HCT116 (cell line): ENCODE measurements at places on chromosomes 3 and 15.

- DNase-seq: no peak
Observed at GRCh38 chr3:180048103-180048502, 11.4 kb upstream of the PEX5L start.

GRCh38 chr3:5321666-5322340, 134.3 kb downstream of the EDEM1 start:
- no peak for DNase-seq

- no peak for DNase-seq
Observed at GRCh38 chr3:71006810-71007785, 576.4 kb downstream of the FOXP1 start.

- no peak for DNase-seq
Observed at GRCh38 chr3:112605285-112605684, 35.7 kb downstream of the CCDC80 start.

GRCh38 chr3:66488492-66488891, 12.3 kb downstream of the LRIG1 start:
- no peak for DNase-seq

DNA sequence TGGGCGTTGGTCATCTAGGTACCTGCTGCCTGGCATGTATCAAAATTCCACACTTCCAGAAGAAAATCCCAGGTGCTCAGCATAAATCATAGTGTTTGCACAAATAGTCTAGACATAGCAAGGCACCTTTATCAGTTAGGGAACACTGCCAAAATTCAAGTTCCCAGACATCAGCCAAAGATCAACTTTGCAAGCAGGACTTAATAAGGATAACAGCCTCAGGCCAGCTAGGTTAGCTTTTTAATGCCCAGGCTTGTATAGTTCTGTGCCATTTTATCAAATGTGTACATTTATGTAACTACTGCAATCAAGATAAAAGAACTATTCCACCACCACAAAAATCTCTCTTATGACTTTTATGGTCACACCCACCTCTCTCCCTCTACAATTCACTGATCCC, 30.7 kb downstream of the DZIP3 start:
- no peak for DNase-seq

DNA sequence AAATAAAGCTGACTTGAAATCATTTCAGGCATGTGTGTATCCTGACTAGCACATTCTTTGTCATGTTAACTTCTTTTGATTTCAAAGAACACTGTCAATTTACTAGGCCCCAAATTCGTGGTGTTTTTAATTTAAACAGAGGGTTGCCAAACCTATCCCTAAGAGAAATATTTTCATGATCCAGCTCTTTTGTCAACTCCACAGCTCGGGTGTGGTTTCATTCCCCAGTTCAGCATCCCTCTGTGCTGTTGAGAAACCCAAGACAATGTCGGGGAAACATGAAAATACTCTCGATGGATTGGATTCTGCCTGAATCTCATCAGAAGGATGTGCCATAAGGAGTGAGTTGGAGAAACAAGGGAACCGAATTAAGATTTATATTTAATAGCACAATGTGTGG, 84.4 kb upstream of the PHLDB2 start:
- DNase-seq: no peak

- no peak for DNase-seq
Observed at GRCh38 chr15:89980896-89981295, 20.2 kb upstream of the ZNF710 start.

DNA sequence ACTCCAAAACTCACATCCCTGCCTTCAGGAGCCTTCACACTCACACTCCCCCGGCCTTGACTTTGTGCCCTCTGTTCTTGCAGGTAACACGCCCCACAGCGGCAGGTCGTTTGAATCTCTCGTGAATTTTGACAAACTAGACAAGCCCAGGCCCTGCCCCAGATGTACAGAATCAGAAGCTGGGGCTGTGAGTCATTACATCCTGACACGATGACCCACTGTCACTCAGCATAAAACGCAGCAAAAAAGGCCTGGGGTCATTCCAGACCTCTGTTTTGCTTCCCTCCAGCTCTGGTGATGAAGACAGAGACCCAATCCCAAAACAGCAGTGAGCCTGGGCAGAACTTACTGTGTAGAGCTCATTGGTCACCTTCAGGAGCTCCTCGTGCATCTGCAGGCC, 116.4 kb upstream of the RAD18 start:
- no peak for DNase-seq

DNA sequence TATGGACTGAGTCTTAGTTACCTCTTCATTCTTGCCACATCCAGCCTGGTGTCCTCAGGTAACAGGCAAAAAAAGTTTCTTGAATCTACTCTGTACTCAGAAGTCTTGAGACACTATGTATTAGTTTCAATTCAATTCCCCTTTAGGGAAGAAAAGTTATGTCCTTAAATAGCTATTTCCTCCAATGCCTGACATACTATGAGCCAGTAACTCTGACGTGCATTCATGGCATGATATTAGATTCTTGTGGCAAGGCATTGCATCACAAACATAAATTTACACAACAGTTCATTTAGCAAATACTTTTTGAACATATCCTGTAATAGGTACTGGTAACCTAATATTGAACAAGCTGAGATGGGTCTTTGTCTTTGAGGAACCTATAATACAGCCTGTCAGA, 109.3 kb upstream of the FOXB1 start:
- DNase-seq: no peak

DNA sequence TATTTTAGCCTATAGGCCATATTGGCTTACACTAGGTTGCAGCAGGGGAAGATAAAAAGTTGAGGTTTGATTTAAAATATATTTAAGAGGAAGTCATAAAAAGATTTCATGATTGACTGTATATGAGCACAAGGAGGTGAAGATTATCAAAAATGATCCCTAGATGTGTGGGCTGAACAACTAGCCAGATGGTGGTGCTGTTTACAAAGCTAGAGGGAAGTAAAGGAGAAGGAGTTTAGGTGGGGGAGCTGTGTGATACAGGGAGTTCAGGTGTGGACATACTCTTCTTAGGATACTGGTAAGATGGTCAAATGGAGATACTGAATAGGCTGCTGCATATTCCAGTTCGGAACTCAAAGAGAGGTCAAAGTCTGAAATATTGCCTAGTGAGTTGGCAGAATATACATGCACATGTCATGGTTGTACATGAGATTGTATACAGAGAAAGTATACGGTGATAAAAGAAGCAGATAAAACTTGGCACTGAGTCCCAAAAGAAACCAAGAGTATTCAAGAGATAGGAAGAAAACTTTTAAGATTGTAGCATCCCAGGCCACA, 727.8 kb downstream of the NLGN1 start:
- DNase-seq: peak; percentile 31

DNA sequence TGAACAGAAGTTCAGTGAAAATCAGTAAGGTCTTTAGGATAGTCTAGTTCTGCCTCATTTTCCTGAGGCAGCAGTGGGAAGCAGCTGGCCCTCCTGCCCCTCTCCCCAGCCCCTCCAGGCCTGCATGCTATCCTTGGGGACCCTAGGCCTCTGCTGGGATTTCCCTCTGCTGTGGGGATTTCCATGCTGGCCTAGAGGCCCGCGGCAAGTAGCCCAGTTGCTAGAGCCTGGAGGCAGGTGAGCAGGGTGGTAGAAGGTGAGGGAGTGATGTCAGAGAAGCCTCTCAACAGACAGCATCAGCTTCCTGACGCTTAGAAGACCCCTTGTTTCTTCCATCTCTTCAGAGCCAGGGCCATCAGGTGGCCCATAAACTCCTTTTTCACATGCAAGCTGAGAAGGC, 305.8 kb upstream of the THBS1 start:
- DNase-seq: no peak

DNA sequence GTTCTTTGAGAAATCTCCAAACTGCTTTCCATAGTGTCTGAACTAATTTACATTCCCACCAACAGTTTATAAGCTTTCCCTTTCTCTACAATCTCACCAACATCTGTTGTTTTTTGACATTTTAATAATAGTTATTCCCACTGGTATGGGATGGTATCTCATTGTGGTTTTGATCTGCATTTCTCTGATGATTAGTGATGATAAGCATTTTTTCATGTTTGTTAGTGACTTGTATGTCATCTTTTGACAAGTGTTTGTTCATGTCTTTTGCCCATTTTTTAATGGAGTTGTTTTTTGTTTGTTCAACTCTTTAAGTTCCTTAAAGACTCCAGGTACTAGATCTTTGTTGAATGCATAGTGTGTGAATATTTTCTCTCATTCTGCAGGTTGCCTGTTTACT, 116.6 kb upstream of the TSC22D2 start:
- no peak for DNase-seq

DNA sequence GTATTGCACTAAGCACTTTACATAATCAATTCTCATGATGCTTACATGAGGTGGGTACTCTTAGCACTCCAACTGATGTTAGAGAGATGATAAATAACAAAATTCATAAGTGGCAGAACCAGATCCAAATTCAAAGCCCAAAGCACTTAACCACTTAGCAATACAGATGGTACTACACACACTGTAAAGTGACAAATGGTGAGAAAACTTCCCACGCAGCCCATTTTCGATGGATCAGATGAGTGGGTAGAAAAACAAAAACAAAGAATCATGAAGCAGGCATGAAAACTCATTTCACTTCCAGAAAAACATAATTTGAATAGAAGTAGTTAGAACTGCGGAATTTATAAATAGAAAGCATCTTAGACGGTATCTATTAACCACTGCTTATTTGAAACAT, 66.2 kb downstream of the FRMD4B start:
- no peak for DNase-seq

- DNase-seq: no peak
Observed at GRCh38 chr3:35291471-35292236, 347.7 kb upstream of the ARPP21 start.

GRCh38 chr3:52986049-52986448, 59.8 kb downstream of the SFMBT1 start:
- no peak for DNase-seq
